NCI-H774 (cell line): ENCODE measurements at places on chromosomes 4 and X.

DNA sequence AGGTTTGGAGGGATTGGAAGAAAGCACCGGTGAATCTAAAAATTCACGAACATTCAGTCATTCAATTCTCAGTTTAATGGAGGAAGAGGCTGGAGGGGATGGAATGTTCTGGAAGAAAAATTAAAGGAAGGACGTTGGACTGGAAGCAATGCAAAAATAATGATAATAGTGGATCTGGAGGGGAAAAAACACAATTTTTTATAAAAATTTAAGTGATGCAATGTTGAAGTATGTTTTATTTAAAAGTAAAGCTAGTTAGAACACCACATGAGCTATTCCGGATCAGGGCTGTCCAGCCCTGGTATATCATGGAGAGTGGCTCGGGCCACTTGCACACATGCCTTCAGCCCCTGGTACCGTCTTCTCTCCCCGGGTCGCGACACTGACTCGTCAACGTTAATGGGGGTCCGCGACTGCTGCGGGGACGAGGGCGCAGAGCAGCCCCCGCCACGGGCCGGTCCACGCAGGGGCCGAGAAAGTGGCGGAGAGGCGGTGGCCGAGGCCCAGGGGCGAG lies 204.6 kb downstream of the TENM3 start:
- DNase-seq, result no peak

DNA sequence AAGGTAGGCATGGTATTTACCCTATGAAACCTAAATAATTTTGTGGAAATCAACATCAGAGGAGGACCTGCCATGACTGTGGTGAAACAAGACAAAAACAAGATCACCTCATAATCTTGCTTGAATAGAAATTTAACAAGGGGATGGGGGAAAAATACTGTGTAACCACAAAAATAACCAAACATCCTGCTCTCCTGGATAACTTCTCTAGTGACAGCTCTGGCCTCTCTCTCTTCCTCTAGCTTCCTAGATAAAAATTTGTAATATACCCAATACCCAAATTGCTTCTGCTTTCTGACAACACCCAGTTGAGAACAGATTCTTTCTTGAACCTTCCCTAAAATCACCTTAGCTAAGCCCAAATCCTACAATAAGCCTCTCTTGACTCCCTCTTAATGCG lies 11.9 kb upstream of the TIGD2 start:
- no peak for DNase-seq

GRCh38 chr4:153122855-153123254 lies 81.4 kb upstream of the TRIM2 start:
- no peak for DNase-seq

DNA sequence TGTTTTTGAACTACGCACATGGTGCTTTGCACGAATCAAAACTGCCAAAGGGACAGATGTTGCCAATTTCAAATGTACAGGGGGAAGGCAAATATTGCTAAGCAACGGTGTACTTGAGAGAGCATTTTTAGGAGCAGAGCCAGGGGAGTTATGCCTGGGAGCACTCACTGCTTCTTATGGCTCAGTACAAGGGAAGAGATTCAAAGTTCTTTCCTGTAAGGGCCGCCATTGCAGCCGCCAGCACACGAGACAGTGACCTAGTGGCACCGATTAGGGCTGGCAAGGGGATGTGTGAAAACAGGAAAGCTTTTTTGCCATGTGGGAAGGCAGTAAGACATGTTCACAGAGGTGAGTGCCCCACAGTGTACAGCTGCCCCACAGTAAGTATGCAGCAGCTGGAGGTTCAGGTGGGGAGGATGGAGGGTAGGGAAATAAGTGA lies 133.8 kb downstream of the AFF1 start:
- peak; percentile 37 for DNase-seq

DNA sequence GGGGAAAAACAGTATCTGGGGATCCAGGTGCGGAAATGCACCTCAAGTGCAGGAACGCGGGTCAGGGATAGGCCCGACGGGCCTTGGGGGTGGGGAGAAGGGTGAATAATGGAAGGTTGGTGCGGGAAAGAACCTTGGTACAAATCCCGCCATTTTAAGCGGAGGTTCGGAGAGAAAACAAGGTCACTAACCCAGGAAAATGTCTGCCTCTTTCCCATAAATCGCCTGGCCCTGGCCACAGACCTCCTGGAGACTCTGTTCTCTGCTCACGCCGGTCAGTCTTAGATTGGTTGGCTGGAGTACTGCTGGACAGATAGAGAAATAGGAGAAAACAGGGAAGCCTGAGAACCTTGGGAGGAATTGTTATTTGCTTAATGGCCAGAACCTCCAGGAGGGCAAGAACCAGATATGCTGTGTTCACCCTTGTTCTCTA lies 897 bp upstream of the FBXL5 start:
- peak; percentile 74 for DNase-seq

DNA sequence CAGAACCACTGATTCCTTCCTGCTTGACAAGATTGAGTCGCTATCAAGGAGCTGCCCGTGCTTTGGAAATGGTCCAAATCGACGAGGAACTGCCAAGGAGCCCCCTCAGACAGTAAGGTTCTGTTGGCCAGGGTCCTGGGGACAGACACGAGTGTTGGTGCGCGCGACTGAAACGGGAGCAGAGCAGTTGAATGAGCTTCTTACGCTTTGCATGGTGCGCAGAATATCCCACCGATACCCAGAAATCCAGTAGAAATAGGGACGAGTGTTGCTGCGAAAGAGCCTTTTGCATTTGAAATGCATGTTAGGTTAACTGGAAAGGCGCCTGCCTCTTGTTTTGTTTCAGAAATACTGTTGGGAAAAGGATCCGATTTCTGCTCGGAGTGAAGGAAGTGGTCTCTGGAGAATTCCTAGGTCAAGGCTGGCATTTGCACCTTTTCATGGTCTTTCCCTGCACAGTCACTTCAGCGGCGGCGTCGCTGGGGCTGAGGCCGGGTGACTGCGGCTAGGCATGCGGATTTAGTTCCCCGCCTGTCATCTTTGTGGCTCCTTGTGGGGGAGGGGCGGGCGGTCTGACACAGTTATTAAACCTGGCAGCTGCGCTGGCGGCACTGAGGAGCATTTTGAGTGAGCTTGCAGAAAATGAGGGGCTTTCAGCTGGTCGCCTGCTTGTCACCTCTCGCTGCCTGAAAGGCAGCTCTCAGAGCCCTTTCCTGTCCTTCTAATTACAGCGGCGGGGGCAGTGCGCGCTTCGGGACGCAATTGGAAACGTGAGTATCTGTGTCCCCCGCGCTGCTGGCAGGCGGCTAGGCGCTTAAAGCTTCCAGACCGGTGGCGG lies 51.5 kb upstream of the TRIM2 start:
- peak; percentile 28 for DNase-seq

DNA sequence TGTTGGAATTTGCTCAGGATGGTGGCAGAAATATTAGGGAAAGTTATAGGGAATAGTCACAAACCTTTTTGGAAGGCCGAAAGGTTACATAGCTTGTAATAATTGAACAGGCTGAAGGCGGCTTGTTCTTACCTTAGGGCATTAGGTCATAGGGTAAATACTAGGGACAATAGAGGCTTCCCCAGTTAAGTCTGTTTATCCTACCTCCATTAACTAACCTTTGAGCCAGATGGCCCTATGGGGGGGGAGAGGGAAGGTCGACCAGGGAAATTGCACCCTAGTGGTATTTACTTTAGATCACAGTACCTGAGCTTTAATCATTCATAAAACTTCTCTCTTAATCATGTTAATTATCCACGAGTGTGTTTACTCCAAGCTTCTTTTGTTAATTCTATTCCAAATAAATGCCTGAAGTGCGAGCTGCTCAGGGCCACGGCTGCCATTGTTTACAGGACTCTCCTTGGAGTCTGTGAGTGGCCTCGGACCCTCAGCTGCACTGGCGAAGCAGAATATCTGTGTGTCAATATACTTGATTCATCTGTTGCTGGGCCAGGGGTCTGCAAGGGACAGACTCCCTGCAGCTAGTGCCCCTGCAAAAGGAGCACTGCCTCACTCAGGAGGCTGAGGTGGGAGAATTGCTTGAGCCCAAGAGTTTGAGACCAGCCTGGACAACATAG lies 22.9 kb downstream of the PAGE2 start:
- DNase-seq, result peak; percentile 45

DNA sequence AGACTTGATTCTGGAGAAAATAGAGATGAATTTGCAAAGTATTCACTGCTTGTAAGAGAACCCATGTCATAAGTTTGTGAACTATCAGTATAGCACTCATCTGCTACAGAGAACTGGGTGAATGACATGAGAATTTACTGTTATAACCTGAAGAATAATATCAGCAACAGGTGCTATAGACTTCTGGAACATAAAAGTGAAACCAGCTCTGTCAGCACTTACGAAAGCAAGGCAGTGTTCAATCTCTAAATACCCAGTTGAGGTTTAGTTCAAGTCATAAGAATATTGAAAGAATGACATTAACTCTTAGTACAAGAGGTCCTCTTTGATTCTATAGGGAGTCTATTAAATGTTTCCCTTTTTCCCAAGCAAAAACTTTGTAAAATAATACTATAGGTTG lies 232.9 kb upstream of the ANKRD50 start:
- no peak for DNase-seq

DNA sequence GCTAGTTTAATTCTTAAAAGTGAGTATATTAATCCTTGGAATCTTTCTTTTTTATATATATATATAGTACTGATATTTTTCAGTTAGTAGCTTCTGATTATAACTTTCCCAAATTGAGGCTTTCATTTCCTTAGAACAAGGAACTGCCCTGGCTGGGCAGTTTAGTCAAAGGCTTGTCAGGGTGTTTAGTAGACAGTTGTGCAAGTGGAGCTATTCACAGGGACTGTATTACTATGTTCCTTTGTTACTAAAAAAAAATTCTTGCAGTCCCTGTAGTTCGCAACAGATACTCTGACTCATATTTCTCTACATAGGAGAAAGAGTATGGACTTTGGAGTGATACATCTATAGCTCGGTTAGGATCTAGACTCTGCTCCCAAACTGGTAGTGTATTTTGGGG lies 20.8 kb downstream of the USO1 start:
- DNase-seq, result no peak

DNA sequence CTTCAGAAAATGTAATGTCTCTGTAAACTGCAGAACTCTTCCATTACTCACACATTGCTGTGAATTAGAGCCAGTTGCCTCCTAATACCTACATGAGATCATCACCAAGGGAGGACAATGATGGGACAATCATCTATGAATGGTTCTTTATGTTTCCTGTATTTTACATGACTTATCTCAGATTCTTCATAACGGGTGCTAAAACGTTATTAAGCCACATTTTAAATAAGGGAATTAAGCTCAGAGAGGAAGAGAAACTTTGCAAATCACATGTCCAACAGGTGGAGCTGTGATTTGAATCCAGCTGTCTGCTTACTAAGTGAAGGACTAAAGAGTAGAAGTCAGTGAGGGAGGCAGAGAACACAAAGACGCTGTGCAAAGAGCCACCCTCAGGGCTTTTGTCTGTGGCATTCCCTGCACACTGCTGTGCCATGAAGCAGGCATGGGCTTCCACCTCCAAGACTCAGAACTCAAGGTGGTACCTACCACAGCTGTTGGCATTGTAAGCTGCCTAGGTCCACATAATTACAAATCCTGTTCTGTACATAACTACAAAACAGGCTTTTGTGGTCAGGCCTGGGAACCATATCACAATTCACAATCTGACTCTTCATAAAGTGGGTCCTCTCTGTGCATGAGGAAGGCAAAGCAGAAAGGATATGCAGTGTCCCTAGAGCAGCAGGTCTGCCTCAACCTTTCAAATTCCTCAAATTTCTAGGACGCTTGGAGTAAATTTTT lies 12.8 kb downstream of the TBC1D9 start:
- DNase-seq, result no peak

DNA sequence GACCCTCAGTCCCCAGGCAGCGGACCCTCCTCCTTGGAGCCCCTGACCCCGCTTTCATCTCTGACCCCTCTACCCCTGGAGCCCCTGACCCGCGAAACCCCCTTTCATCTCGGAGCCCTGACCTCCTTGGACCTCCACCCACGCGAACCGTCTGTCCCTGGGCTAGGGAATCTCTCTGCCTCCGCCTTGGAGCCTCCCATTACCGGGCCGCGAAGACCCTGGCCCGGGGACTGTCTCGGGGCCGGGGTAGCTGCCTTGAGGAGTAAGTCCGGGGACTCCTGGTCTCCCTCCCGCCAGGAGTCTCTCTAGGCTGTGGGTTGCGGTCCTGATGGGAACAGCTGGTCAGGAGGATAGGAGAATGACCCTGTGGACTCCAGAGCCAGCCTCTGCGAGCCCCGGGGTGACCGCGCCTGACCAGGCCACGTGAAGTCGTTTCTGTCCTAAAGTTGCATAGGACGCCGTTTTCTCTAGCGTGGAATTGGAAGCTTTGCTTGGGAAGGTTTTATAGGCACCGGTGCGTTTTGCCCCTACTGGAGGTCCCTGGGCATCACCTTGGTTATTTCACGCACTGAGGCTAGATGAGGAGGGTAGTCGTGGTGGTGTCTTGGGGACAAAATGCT lies 824 bp downstream of the TBC1D14 start:
- no peak for DNase-seq

DNA sequence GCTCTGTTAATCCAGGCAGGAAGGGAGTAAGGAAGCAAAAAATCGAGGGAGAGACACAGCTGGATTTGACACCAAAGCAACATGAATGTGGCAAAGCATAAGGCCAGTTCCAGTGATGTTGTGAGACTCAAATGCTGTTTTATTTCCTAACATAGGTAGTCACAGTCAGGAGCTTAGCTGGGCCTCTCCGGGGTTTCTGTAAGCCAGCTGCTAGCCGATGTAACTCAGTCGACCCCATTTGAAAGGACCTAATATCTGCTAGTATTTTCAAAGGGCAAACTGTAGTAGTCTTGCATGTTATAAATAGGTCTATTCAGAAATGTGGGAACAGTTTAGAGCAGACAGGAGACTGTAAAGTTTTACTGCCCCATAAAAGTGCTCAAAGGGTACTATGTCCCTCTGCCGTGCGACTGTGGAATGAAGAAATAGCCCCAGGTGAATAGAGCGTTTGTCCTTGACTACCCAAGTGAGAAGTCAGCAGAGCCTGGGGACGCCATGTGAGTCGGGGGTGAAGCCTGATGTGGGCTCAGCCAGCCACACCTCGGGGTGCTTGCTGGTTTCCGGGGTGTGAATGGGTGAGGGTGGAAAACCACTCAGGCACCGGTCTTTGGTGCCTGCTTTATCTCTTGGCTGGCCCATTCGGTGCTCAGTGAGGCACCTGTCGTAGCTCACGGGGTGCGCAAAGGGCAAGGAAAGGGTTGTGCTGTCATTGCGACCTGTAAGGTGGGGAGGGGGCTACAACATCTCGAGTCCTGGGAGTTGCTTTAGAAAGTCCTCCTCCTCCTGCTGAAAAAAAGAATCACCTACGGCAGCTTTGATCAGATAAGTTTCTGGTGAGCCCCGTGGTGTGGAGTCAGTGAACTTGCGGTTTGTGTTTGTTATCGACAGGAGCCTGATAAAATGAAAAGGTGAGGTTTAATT lies 745 bp downstream of the TRIM2 start:
- DNase-seq, result no peak

DNA sequence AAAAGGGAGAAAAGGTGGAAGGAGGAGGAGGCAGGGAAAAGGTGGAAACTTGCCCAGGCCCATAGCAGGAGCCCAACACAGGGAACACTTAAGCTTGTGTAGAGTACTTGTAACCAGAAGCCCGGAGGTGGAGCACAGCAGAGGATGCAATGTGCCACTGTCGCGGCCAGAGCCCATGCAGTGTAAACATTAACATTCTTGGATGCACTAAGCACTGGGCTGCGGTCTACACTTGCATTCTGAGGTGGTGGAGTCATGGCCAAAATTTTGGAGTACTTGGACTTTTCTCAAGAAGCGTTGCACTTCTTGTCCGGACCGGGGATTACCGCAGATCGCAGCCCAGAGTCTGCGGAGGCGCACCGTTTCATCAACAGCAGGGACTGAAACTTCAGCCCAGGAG lies 4.5 kb upstream of the RHOXF1 start:
- no peak for DNase-seq

- DNase-seq, result no peak
These were observed 172.2 kb upstream of the ADGRL3 start for GRCh38 chr4:61027939-61028338.
